ENCODE measurements at places on chromosomes 11 and 22. TPM values are rescaled to one million over a fixed set of nuclear protein-coding genes. Genes with fewer than 3 reads are reported as not detected.

DNA sequence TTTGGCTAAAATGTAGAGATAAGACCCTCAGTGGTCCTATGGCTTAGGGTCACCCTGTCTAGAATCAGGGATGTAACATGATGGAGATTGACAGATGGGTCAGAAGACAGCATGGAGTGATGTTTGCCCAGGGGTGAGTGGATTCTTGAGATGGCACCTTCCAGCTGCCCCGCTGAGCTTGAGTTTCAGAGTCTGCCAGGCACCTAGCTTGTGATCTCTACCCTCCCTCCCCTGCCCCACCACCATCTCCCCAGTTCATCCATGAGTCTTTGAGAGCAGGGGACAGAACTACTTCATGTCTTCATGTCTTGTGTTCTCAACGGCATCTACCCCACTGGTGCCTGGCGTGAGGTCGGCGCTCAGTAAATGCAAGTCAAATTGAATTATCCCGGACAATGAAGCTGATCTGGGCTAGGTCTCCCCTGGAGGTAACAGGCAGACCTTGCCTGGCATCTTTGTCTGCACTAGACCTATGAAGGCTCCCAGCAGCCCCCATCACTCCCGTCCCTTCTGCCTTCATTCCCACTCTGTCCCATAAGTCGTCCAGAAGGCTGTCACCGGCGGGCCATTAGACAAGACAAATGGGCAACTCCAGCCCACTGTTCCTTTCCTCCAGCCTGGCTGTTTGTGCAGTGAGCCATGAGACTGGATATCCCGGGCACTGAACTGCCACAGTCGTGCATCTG lies 239.2 kb upstream of the TBCEL start:
- no peak for DNase-seq

DNA sequence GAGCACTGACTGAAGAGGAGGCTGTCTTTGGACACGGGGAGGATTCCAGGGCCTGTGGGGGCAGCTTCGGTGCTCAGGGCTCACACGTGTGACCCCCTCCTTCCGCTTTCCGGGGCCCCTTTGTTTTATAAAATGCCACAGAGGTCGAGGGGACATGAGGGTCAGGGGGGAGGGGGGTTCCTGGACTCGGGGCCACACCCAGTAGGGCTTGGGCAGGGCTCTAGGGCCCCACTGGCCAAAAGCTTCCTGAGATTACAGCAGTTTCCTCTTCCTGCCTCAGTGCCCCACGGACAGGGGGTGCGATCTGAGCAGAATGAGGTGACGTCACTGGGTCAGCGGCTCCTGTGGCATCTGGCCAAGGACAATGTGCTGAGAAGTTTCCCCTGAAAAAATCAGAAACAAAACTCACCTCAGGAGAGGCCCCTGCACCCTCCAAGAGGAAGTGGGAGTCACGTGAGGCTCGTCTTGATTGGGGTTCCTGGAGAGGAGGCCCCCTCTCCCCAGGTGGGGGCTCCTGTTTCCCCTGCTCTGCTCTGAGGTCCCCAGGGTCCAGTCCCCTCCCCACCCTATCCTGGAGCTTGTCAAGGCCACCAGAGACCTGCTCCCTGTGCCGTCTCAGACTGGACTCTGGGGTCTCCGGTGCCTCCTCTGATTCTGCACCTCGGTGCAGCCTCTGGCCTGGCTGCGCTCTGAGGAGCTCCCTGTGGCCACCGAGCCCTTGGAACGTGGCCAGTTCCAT lies 6.4 kb upstream of the IFITM3 start:
- peak; percentile 81 for DNase-seq

SMC1B gene
- 0.08 TPM for total RNA-seq

DNA sequence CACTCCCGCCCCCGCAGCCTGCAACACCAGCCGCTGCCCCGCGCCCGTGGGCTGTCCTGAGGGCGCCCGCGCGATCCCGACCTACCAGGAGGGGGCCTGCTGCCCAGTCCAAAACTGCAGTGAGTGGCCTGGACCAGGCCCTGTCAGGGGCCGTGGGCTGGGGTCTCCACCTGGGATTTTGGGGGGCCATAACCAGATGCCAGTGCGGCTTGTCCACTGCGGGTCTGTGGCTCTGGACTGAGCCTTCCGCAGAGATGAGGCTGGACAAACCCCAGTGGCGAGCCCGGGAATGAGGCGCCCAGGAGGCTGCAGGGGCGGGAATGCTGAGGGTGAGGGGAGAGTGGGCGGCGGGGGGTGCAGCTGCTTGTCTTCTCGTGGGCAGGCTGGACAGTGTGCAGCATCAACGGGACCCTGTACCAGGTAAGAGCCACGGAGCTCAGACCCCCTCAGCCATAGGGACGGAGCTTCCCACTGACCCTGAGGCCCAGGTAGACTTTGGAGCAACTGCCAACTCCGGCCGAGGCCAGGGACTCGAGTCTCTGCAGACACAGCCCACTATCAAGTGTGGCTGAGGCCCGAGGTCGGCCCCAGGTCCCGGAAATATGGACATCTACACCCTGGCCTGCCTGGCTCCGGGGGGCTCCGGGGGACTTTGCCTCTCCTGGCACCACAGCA lies 24.8 kb upstream of the MUC5B start:
- DNase-seq = no peak

GPHA2 gene
- not detected for total RNA-seq

- no peak for DNase-seq
Observed at GRCh38 chr22:47587361-47587760, 824.9 kb downstream of the TBC1D22A start.

- DNase-seq = no peak
Observed at GRCh38 chr11:108916290-108916689, 251.4 kb downstream of the DDX10 start.

TXNRD2 gene
- total RNA-seq = 24.7 TPM

DNA sequence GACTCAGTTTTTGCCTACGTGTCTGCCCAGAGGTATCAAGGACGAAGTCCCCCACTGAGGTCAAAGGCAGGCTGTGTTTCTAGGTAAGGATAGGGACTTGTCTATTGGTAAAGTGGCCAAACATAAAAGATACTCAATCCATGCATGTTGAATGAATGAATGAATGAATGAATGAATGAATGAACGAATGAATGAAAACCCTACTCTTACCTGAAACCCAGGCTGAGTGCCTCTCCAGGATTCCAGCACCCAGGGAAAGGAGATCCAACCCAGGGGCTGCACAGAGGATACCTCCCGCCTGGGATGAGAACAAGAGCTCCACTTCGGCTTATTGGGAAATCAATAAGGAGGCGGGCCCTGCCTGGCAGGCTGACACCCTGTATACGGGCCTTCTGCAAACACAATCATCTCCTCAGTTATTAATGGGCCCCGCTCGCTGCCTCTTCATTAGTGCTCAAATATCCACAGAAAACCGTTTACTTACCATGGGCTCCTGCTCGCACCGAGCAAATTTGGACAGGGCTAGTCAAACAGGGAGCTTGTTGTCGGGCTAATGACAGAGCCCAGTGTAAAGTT lies 177.4 kb downstream of the BUD13 start:
- no peak for DNase-seq

GRCh38 chr11:8650401-8650990 lies 32.0 kb downstream of the TRIM66 start:
- no peak for DNase-seq

- DNase-seq = no peak
Observed at GRCh38 chr11:69866648-69867047, 47.4 kb upstream of the FGF3 start.

DNA sequence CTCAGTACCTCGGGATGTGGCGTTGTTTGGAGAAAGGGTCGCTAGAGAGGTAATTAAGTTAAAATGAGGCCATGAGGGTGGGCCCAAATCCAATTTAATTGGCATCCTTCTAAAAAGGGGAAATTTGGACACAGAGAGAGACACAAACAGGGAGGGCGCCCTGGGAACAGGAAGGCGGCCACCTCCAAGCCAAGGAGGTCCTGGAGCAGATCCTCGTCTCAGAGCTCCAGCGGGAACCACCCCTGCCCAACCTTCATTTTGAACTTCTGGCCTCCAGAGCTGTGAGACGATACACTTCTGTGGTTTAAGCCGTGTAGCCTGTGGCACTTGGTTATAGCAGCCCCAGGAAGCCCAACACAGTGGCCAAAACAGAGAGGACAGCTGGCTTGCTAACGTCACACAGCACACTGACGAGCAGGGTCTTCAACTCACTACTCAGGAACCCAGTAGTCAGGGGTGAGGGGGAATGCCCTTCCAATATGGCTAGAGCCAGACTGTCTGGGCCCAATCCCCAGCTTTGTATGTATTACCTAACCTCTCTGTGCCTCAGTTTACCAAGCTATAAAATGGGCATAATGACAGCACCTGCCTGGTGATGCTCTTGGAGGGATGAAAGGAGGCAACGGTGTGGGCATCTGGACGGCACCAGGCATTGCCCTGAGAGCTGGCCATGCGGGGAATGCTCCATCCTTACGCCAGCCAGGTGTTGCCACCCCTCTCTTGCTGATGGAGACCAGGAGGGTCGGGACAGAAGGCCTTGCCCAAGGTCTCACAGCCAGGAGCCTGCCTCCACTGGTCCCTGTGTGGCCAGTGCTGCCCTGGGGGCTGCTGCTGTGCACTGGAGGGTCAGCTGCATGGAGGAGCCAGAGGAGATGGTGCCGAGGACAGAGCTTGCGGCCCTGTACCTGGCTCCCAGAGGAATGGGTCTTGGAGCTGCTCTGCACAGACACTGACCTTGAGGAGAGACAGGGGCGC lies 53.3 kb upstream of the LINC01488 start:
- DNase-seq = no peak

DNA sequence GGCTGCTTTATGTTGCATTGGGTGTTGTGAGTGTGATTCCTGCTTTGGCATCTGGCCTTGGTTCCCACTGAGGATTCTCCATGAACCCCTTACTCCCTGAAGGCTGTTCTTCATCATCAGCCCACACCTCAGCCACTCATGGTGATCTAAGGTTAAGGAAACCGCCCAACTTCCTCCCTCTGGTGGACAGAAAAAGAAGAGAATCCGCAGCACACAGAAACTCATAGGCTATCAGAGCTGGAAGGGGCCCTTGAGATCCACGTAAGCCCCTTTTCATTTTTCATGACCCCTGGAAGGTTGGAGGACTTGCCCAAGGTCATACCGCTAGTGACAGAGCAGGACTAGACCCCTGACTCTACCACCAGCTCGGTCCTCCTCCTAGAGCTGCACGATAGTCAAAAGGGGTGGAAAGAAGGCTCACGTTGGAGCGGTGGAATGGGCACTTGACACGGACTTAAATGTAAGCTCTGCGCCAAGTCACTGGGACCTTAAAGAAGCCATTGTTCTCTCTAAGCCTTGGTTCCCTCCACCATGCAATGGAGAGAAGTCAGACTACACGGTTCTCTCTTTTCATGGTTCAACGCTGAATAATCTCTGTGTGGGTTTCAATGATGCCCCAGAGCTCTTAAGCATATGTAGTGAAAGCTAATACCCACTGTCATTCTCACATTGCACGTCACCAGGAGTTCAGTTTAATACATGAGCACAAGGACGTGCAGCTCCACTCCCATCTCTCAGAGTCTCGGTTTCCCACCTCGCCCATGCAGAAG lies 83.6 kb upstream of the CRTAM start:
- peak; percentile 82 for DNase-seq

DNA sequence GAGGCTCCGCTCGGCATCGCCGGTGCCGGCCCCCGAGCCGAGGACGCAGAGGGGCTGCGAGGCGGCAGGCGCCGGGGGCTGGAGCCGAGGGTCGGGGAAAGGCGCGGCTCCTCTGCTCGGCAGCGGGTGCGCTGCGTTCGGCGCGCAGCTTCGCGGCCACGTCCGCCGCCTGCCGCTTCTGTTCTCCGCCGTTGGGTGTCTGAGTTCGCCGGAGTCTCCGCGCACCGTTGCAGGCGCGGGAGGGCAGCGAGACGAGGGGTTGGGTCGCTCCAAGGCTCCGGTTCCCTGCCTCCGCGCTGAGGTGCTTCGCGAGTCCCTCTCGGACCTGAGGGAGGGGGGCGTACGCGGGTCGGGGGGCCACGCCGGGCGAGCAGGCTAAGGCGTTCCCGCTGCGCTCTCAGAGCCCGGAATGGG lies 347 bp downstream of the MN1 start:
- no peak for DNase-seq

SYT12 gene
- total RNA-seq = 0.87 TPM

All from OCI-LY7 (cell line).